NCI-H187 (cell line): ENCODE measurements at places on chromosomes 4 and X.

- DNase-seq = no peak
Measured at GRCh38 chrX:71225009-71225408, 2.0 kb downstream of the GJB1 start.

DNA sequence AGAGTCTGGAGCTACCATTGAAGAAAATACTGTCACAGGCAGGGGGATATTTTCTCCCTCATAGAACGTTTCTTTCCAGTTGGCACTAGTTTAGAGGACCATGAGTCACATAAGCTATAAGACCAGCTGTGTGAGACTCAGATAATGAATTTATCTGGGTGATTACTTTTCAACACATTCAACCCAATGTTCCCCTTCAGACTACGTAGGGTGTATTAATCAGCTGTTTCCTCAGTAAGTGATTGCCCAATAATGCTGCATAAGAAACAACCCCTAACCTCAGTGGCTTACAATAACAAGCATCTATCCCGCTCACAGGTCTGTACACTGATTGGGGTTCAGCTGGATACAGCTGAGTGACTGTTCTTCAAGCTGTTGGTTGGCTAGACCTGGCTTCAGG is 38.1 kb downstream of the CBLL2 start:
- no peak for DNase-seq

DNA sequence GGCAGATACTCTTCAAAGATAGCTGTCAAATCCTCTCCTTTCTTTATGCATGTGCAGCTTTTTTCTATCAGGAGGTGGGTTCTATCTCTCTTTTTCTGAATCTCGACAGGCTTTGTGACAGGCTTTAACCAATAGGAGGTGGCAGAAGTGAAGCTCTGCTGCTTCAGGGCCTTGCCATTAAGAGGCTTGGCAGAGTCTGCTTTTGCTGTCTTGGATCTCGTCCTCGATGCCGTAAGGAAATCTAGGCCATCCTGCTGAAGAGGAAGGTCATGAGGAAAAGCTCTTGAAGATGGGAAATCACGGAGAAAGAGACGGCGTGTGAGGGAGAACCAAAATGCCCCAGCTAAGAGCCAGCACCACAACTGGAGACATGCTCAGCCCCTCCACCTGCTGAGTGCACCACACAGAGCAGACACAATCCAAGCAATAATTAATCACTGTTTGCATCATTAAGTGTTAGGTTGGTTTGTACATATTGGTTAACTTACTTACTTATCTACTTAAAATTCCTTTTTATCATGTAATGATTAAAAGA is 92.2 kb downstream of the DDIT4L start:
- DNase-seq = no peak

DNA sequence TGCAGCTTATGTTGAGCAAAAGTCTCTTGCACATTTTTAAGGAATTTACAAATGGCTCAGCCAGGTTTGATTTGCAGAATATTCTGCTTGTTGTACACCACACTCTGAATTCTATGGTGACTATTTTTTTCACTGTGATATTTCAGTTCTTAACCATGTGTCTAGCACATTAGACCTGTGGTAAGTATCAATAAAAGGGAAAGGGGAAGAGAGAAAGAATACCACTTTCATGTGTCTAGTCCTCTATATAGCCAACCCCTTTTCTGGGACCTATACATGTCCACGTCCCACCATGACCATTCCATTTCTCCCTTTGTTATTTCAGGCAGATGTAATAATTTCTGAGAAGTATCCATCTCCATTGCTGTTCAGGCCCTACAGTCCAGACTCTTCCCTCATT is 121.3 kb upstream of the PNPLA4 start:
- no peak for DNase-seq

GRCh38 chr4:52867163-52867562 is 5.0 kb downstream of the RASL11B start:
- no peak for DNase-seq

- DNase-seq = no peak
Measured at GRCh38 chrX:69197690-69198089, 32.4 kb upstream of the PJA1 start.

GRCh38 chr4:24476282-24476681 is 108.1 kb downstream of the DHX15 start:
- DNase-seq = no peak

GRCh38 chrX:153780678-153781427 is at the start of gene SRPK3:
SRPK3 (plus strand) TSS chrX:153781041; CDS start chrX:153781087, 46 bp downstream.
- no peak for DNase-seq

- DNase-seq = no peak
Measured at GRCh38 chr4:30945586-30945985, 225.4 kb downstream of the PCDH7 start.

DNA sequence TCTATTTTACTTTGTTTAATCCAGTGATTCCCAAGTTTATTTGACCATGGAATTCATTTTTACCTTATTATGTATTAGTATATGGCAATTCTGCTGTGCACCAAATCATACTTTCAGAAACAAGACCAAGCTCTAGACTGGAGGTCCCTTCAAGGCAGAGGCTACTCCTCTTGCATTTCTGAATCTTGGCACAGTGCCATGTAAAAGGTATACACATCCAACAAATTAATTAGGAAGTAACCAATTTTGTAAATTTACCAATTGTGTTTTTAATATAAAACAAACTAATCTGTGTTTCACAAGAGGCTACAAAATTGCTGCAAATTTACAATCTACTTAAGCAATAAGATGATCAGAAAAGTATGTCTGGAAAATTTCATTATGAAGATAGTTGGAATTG is 712.2 kb upstream of the HS3ST1 start:
- DNase-seq = no peak
